ENCODE measurements at places on chromosomes 7 and 10.

DNA sequence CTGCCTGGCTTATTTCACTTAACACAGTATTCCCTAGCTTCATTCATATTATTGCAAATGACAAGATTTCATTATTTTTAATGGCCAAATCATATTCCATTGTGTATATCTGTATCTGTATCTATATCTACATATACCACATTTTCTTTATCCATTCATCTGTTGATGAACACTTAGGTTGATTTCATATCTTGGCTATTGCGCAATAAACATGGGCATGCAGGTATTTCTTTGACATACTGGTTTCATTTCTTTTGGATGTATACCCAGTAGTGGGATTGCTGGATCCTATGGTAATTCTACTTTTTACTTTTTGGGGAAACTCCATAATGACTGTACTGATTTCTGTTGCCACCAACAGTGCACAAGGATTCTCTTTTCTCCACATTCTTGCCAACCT is 68.9 kb upstream of the CREB5 start:
- H3K4me3 ChIP-seq, result no peak overlapping the region
- H3K4me1 ChIP-seq, result no peaks in the 10 kb centered on the region
- no peak overlapping the region for H3K27ac ChIP-seq
- H3K27me3 ChIP-seq, result no peaks in the 10 kb centered on the region
- no peak for DNase-seq
- peaks cover 2% of the 10 kb centered on the region for H3K36me3 ChIP-seq

- no peaks in the 10 kb centered on the region for H3K36me3 ChIP-seq
- no peak for DNase-seq
Observed at GRCh38 chr10:43264965-43265798, 1.7 kb downstream of the RASGEF1A start.

GRCh38 chr7:141748396-141748795 is 10.2 kb downstream of the SSBP1 start:
- H3K4me1 ChIP-seq, result no peaks in the 10 kb centered on the region
- no peak overlapping the region for H3K4me3 ChIP-seq
- H3K27ac ChIP-seq, result no peak overlapping the region
- DNase-seq, result no peak
- no peaks in the 10 kb centered on the region for H3K27me3 ChIP-seq

- DNase-seq, result no peak
- H3K27ac ChIP-seq, result no peak overlapping the region
- H3K4me3 ChIP-seq, result no peak overlapping the region
- peaks cover 32% of the 10 kb centered on the region for H3K27me3 ChIP-seq
Observed at GRCh38 chr7:95658676-95659075, 62.4 kb upstream of the PDK4 start.

DNA sequence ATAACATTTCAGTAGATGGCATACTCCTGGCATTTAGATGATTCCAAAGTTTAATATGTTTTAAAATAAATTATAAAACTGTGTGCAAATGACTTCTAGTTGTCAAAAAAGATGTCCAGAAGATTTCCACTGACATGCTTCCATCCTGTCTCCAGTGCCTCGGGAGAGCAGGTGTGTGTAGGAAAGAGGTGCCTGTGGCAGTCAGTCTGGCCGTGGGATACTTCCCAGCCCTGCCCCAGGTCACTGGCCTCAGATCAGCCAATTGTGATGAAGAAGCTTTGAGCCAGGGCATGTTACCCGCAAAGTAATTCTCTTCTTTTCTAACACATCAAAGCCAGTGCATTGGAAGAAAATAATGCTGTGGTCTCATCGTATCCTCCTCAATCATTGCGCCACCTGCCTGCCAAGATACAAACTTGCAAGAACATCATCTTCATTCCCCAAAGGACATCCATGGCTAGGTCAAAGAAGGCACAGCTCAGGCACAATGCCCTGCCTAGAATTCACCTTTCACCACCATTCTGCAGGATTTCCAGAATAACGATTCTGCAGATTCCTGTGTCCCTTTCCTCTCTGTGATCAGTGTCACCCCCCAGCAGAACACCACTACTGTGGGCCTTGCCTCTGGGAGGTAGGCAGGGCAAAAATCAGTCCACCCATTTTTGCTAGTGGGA is 6.3 kb upstream of the KCNMA1 start:
- no peaks in the 10 kb centered on the region for H3K36me3 ChIP-seq
- no peak overlapping the region for H3K27ac ChIP-seq
- DNase-seq, result no peak
- peaks cover 18% of the 10 kb centered on the region for H3K4me1 ChIP-seq
- H3K4me3 ChIP-seq, result no peak overlapping the region

Data from mesothelial cell of epicardium (in vitro differentiated cells).